HEK293T (cell line): ENCODE measurements at places on chromosomes 7 and 10.
A peak's percentile ranks its signal among the peaks of the same experiment; 100 is the strongest.

GRCh38 chr10:53487019-53487983 is 714.7 kb upstream of the MBL2 start:
- no peak for DNase-seq

- no peak for DNase-seq
These were observed 56.2 kb downstream of the COL17A1 start for GRCh38 chr10:104029521-104029860.

DNA sequence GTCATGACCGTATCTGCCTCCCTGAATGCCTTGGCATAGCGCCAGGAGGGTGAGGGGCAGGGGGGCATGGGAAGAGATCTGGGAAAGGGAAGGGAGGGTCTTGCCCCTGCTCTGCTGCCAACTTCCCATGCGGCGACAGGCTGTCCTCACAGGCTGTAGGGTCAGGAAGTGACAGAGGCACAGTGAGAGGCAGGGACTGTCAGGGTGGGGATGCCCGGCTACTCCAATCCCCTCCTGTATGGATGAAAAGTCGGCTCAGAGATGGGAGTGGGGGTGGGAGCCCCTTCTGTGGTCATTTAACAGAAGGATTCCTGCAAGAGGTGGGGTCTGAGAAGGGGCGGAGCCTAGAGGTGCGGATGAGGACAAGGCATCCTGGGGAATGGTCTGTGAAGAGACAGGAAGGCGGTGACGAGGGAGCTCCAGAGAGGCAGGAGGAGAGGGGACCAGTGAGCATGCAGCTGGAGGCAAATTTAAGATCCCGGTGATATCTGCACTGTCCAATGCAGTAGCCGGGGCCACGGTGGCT is 20.8 kb upstream of the UNC5B start:
- no peak for DNase-seq

GRCh38 chr7:73557397-73558257 is at the start of gene BCL7B:
TSS of gene BCL7B (minus strand) at chr7:73557690. CDS start at chr7:73557578, 112 bp downstream.
- peak; percentile 89 for DNase-seq
